Substantia nigra (tissue), 51 donors: ENCODE measurements at places on chromosomes 5 and 9.

GRCh38 chr5:124902097-124902821 lies 155.8 kb upstream of the ZNF608 start:
- DNase-seq: no peak

- no peak for DNase-seq
These were observed 36.1 kb upstream of the SSBP2 start for GRCh38 chr5:81786991-81787390.

DNA sequence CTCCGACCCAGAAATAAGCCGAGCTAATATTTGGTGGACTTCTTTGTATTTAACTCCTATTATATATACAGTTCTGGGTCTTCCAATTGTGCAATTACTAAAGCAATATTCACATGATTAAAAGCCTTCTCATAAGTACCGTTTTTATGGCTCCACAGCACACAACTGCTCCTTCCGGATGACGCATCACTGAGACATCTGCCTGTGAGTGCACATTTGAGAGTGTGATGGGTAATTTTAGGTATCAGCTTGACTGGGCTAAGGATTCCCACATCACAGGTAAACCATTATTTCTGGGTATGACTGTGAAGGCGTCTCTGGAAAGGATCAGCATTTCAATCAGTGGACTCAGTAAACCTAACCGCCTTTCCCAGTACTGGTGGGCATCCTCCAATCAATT lies 77.5 kb upstream of the SYK start:
- DNase-seq: no peak

DNA sequence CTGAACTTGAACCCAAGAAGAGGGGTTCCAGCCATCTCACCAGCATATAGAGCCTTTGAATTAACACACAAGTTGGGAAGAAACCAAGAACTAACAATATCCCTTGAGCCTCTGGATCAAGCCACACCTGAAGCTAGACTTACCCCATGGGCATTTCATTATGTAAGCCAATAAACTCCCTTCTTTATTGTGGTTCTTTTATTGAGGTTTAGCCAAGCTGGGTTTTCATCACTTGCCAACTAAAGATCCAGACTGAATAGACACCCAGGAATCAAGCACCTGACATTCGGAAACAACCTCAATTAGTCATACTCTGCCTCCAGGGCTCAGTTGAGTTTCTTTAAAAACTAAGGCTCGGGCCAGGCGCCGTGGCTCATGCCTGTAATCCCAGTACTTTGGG lies 226.7 kb downstream of the AGTPBP1 start:
- DNase-seq: no peak

GRCh38 chr5:108461628-108462367 lies 79.9 kb upstream of the FBXL17 start:
- DNase-seq: no peak

DNA sequence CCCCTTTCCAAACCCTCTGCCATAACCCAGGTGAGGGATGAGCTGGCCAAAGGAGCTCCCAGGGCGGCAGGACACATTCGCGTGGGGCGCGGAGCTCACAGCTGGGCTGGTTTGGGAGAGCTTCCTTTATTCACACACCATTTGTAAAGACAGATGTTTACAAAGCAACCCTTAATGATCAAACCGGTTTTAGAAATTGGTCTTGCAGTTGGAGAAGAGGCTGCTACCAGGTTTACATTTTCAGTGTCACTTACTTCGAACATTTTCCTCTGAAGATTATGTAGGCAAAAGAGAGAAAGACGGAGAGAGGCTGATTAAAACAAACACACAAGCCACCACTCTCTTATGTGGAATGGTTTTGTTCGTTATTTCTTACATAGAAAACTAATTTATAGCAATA lies 648.7 kb downstream of the IRX1 start:
- DNase-seq: no peak

DNA sequence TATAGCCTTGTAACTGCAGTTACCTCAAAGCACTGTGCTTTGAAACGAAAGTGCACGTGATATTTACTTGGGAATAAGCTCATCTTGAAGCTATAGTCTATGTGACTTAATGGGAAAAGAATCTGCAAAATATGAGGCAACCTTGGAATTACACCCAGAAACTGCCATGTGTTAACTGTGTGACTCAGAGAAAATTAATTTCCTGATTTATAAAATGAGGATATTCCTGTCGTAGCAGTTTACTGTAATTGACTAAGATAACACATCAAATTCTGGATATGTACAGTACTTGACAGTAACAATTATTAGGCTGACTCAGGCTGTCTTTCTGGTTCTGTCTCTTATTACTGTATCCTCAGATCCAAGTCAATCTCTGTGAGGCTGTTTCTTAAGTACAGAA lies 1079.9 kb upstream of the ACO1 start:
- no peak for DNase-seq

GRCh38 chr9:16585591-16585990 lies 284.9 kb downstream of the BNC2 start:
- no peak for DNase-seq

DNA sequence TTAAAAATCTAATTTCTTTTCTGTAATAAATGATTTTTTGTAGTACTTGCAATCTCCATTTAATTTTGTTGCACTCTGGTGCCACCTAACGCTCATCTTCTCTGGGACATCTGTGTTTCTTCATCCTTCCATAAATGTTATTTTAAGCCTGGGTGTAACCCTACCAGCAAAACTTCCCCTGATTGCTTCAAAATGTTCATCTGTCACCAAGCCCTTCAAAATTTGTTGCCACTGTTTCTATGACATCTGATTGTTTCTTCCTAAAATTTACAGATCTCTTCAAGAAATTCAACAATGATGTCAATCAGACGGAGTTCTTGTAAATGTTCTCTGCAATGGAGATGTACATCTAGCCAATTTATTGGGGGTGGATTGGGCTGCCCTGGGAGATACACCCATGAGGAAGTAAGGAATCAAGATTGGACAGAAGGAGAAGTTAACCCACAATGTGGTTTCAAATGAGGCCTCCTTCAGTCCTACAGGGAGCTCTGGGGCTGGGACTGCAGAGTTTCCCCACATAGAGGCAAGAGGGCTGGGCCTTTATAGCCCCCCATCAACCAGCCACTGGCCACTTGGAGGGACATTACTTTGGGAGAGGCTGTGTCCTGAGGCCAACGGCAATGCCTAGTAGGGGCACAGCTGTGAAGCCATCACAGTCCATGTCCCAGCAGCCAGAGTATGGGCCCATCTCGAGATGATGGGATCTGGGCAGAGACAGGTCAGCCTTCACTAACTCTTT lies 23.3 kb downstream of the MCTP1 start:
- DNase-seq: no peak

GRCh38 chr5:36360307-36360706 lies 58.6 kb upstream of the RANBP3L start:
- no peak for DNase-seq

DNA sequence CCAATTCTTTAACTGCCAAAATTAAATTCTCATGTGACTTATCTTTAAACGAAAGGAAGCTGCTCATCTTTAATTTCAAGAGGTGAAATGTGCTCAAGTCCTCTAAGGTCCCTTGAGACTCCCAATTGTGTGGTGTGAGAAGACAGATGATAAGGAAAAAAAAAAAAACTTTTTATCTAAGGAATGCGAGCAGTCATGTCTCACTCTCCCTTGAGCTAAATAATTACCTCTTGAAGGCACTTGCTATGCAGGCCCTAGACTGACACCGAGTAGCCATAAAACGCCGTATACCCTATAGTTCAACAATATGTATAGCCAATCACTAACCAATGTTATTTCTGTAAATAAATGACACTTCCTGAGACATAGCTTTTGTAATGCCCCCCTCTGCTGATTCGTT lies 1.5 kb upstream of the DTWD2 start:
- no peak for DNase-seq

DNA sequence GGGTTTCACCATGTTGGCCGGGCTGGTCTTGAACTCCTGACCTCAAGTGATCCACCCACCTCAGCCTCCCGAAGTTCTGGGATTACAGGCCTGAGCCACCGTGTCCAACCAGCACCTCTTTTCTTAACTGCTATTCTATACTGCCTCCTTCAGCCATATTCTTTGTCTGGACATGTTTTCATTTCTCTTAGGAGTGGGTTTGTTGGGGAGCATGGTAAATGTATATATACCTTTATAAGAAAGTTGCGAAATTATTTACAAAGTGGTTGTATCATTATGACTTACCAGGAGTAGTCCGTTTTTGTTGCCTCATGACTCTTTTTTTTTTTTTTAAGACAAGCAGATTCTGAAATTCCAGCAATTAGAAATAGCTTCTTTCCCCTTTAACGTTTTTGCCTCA lies 38.7 kb downstream of the CDC42SE2 start:
- DNase-seq: no peak

- DNase-seq: no peak
These were observed 65.2 kb upstream of the ADRA1B start for GRCh38 chr5:159851053-159851452.

GRCh38 chr9:108748776-108749175 lies 107.0 kb downstream of the ACTL7B start:
- DNase-seq: no peak
